ENCODE measurements at places on chromosomes 4 and X.

GRCh38 chr4:121308328-121308663 lies 72.5 kb downstream of the QRFPR start:
- DNase-seq: no peak

DNA sequence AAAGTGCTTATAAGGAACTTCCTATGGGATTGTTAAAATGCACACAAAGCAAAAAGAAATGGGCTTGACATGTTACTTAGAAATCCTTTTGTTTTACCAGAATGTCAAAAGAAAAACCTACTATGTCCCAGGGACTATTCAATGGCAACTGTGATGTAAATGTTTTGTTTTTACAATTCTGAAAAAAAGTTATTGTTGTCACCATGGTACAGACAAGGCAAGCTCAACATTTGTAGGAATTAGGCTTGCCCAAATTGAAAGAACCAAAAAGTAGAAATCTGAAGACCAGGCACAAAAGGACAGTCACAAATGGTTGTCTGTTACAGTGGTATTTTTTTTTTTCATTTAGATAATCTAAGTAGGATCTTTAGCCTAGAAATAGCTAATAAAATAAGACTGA lies 638.6 kb downstream of the STPG2 start:
- DNase-seq: no peak

DNA sequence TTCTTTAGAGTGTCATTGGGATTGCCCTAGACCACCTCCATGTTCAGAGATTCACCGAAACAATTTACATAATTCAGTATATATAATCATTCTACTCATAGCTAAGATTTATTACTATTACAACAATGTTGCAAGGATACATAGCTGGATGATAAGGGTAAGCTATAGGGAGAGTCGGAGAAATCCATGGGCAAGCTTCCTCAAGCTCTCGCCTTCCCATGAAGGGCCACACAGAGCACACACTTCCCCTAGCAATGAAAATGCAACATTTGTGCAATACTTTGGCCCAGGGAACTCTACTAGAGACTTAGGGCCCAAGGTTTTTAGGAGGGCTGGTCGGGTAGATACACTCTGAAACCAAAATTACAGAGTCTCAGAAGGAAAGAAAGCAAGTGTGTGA lies 49.7 kb upstream of the ABCG2 start:
- DNase-seq: no peak

DNA sequence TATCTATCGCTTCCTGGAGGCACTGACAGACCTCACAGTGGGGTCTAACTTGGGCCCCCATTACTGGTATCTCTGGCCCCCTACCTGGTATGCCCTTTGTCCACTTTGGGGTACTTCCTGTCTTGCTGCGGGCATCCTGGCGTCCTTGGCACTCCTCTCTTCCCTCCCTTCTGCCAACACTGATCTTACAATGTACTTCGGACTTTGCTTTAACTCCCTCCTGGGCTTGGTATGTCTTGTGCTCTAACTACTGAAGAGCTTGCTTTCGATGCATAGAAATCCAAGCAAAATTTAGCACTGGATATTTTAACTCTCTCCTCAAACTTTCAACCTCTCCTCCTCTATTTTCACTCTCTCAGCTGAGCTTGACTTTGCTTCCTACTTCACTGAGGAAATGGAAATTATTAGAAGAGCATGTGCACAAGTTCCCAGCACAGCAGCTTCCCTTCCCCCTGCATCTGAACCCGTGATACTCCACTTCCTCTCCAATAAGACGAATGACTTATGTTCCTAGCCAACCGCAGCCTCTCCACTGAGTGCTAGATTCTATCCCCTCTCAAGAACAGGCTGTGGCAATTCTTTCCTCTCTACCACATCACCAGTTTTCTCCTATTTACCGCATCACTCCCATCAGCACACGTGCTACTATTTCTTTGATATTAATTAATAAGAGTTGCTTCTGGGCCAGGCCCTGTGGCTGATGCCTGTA lies 52.9 kb downstream of the SUPT20HL2 start:
- DNase-seq: peak; percentile 4

DNA sequence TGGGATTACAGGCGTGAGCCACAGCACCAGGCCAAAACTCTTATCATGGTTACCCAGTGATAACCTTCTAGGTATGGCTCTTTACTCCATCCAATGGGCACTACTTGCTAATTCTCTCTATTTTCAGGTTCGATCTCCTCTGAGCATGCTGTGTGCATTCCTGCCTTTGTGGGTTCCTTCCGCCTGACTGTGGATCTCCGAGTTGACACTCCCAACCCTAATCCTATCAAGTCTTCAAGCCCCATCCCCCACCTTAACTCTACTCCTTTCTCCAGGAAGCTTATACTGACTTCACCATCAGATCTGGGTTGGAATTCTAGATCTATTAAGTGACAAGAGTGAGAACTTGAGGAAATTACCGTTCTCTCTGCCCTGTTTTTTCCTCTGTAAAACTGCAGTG lies 64.6 kb downstream of the ZAR1 start:
- DNase-seq: no peak

- no peak for DNase-seq
Measured at GRCh38 chr4:70908993-70909556, 6.9 kb downstream of the MOB1B start.

GRCh38 chrX:69412661-69413060 lies 91.5 kb upstream of the NALF2 start:
- no peak for DNase-seq

- DNase-seq: no peak
Measured at GRCh38 chr4:156901871-156902270, 69.7 kb downstream of the PDGFC start.

DNA sequence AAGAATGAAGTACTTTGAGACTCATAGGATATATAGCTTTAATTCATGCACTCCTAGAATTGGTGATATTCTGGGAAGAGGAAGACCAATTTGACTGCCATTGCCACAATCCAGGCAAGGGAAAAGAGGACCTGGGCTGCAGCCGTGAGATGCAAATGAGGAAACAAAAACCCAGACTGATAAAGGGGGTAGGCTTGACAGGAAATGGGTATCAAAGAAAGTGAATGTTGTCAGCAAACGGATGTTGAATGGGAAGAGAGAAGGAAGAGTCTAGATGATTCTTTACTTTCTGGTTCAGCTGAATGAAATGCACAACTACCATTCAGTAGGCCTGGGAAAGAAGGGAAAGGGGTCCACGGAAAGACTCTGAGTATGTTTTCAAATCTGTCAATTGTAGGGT lies 17.1 kb upstream of the ARHGEF6 start:
- DNase-seq: no peak

DNA sequence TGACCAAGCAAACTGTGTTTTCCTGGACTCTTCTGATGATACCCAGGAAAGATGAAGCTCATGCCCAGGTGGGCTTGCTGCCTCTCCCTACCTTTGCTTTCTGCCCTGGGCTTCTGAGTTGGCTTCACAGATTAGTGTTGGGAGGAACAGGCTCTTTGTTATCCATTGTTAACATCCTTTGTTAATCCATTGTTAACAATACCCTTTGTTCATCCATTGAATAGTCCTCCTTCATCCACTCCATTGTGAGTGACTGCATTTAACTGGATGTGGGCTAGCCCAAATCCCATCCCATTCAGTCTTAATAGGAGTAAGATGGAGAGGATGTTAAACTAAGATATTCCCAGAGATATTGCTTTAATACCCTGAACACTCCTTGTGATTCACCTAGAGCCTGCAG lies 199.0 kb upstream of the LNX1 start:
- DNase-seq: no peak

DNA sequence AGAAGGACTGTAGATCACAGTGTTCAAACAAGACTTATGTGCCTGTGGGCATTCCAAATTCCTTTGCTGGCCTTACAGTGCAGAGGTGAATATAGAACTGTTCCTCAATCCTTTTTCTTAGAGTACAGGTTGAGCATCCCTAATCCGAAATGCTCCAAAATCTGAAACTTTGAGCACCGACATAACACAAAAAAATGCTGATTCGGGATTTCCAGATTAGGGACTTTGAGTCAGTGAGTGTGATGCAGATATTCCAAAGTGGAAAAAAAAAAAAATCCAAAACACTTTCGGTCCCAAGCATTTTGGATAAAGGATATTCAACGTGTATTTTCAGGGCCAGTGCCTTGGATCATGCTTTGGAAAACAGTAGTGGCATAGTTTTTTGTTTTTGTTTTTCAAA lies 9.2 kb downstream of the SMS start:
- DNase-seq: no peak

DNA sequence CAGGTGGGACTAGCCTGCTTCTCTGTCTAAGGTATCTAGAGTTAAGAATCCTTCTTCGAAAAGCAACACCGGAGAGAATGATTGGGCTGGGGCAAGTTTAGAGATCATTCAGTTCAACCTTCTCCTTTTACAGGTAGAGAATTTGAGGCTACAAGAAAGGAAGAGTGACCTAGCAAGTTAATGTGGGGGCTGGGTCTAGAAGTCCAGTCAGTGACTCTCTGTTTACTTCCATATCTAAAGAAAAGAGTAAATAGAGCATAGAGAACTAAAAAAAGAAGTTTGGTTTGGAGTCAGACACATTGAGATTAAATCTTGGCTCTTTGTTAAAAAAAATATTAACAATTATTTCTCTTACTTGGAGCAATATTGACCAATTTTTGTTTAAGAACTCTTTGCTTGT lies 64.1 kb upstream of the NPNT start:
- no peak for DNase-seq

DNA sequence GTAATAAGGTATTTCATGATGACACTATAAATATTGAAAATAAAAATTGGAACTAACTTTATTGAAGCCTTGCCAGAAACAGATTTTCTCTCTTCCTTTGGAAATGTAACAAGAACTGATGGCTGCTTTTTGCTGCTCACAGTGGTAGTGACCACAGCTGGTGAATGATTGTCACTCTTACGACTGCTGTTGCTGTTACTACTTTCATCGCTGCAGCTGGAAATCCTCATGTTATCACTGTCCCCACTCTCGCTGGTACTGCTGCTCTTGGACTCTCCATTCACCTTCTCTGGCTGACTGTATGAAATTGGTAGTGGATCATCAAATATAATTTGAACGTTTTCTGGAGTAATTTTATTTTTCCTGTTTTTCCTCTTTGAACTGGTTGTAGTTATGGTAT lies 28.5 kb upstream of the COX18 start:
- DNase-seq: no peak

- no peak for DNase-seq
Measured at GRCh38 chr4:111879539-111879938, 265.7 kb upstream of the FAM241A start.

GRCh38 chr4:7132730-7133582 lies 59.4 kb upstream of the SORCS2 start:
- no peak for DNase-seq

GRCh38 chr4:117479673-117480072 lies 394.3 kb upstream of the TRAM1L1 start:
- no peak for DNase-seq

DNA sequence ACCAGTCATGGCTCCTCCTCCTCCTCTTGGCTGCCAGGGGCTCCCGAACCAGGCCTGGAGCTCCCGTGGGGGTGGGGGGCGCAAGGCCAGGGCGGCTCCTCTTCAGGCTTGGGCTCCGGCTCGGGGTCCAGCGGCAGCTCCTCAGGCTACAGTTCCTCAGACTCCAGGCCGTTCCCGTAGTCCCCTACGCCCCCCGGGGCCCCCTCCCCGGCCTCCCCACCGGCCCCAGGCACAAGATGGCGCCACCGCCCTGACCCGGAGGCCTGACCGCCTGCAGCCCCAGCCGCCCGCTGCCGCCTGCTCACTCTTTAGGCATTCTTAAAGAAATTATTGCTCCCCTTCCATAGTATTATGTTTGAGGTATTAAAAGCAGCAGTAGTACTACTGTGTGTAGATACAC lies 54.5 kb downstream of the TAF1 start:
- DNase-seq: no peak

DNA sequence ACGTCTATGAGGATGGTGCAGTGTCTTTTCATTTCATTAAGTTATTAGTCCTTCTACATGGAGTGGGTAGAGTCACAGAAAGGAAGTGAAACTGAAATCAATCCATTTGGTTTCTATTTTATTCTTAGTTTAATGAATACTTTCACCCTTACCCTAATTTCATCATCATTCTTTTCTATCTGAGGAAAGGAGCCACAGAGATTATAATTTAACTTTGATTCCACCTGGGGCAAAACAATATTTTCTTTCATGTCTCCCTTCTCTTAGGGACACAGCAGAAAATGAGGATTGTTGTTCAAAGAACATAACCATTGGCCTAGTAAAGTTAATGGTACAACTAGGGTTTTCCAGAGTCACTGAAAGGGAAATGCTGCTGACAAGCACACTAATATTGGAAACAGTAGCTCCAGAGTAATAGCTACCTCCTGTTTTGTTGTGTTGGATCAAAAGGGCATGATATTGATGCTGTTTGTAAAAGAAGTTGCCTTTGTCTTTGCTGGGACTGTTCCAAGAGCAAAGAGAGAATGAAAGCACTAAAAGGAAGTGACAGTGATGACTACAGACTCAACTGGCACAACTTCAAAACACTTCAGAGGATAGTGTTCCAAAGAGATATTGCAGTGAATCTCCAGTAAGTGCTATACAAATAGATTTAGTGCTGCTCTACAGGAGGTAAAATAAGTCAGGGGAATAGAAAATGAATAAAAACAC lies 247.1 kb upstream of the PITX2 start:
- DNase-seq: no peak

GRCh38 chrX:115591420-115591819 lies 30.4 kb downstream of the PLS3 start:
- no peak for DNase-seq

GRCh38 chrX:69062493-69062892 lies 102.8 kb downstream of the PJA1 start:
- no peak for DNase-seq

DNA sequence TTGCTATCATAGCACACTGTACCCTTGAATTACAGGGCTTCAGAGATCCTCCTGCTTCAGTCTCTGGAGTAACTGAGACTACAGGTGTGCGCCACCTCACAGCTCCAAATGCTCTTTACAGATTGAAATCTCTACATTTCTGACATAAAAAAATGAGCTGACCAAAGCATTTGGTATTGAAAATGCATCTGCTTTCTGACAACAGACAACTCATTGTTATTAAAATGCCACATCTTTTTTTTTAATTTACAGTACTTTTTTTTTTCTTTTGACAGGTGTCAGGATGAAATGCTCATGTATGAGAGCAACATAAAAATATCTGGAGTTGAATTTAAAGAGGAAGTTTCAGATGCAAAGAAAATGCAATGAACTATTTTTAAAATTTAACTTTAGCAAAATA lies 764.5 kb downstream of the TRAM1L1 start:
- no peak for DNase-seq
